SK-N-MC (cell line): ENCODE measurements at places on chromosomes 2 and 18.

GRCh38 chr2:62801814-62802523, 96.5 kb downstream of the EHBP1 start:
- DNase-seq: no peak

DNA sequence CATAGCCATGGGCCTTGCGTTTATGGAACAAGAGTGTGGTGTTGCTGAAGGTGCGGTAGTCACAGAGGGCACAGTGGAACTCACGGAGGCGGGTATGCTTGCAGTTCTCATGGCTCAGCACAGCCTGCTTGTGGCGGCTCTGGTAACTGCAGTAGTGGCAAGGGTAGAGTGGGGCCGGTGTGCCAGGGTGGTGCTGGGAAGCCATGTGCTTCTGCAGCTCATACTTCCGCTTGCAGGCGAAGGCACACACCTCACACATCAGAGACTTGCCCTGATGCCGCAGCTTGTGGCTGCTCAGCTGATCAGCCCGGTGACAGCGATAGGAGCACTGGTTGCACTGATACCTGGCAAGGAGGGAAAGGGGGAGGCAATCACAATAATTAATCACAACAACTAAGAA, 14.7 kb downstream of the ZNF142 start:
- no peak for DNase-seq

GRCh38 chr2:186027922-186028321, 289.3 kb downstream of the FSIP2 start:
- no peak for DNase-seq

DNA sequence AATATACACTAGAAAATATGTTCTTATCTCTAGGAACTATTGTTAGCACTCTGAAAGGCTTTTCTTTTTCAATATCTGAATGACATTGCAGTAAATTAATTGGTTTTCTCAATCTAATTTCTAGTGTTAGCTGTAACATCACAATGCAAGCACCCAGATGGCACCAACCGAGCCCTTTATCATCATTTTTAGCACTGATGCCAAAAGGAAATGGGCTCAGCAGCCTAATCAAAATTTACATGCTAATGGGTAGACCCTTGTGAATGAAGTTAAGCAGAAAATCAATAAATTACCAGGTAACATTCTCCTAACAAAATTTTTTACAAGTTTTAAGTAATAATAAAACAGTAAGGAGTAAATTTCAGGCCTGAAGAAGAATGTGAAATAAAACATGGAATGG, 53.5 kb upstream of the PGAP1 start:
- DNase-seq: no peak

- DNase-seq: no peak
Observed at GRCh38 chr2:77813599-77813998, 291.4 kb upstream of the LRRTM4 start.

GRCh38 chr2:173146590-173146989, 70.9 kb downstream of the MAP3K20 start:
- DNase-seq: no peak

DNA sequence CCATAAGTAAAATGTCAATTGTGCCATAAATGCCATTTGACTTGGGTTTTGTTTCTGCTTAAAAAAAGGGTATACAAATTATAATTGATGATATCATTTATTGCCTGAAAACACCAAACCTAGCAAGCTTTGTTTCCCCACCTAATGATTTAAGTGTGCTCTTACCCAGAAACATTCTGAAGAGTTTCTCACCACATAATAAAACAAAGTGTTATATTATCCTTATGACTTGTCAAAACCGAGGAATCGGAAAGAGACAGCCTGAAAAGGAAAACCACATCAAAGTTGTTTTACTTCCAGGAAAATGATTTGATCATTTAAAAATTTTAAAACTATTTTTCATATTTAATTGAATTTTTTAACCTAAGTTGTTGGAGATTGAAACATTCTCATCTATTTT, 170.5 kb upstream of the SLC39A10 start:
- no peak for DNase-seq
